Kasumi-1 (cell line): ENCODE measurements at places on chromosomes 7 and 10.

GRCh38 chr10:47104151-47104605 lies 192.9 kb downstream of the PTPN20 start:
- DNase-seq, result no peak

GRCh38 chr10:78688901-78689583 lies 379.7 kb upstream of the ZMIZ1 start:
- DNase-seq, result no peak

DNA sequence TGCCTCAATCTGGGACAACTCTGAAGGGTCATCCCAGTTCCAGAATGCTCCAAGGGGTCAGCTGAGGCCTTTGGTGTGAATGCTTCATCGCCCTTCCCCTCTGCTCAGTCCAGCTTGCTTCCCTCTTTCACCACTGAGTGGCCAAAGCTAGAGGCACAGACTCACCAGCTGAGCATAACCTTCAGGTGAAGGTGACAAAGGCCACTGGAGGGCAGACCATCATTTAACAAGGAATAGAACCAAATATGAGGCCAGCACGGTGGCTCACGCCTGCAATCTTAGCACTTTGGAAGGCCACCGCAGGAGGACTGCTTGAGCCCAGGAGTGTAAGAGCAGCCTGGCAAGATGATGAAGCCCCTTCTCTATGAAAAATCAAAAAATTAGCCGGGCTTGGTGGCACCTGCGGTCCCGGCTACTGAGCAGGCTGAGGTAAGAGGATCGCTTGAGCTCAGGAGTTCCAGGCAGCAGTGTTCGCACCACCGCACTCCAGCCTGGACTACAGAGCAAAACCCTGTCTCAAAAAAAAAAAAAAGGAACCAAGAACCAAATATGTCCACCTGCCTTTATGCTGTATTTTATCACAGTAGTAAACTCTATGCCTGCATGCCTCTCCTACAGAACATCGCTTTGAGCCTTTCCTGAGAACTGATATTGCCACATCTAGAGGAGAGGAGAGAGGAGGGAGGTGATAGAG lies 13.4 kb downstream of the PRKAG2 start:
- DNase-seq, result no peak

DNA sequence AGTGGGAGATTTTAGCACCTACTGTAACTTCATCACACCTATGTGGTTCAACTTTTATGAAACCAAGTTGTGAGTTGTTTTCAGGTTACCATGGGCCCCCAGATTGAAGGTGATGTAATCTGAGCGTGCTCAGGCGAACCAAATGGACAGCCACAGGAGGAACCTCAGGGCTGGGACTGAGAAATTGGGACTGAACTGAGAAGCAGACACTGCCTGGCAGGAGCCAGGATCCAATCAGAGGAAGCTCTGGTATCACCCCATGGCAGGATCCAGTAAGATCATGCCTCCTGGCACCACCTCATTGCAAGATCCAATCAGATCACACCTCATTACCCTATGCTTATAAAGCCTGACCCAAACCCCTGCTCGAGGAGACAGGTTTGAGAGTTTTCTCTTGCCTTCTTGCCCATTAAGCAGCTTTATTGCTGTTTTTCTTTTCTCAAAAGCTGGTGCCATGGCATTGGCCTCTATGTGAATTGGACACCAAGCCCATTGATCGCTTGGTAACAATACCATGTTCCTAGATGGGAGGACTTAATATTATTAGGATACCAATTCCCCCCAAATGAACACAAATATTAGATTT lies 43.2 kb upstream of the GDF10 start:
- no peak for DNase-seq

DNA sequence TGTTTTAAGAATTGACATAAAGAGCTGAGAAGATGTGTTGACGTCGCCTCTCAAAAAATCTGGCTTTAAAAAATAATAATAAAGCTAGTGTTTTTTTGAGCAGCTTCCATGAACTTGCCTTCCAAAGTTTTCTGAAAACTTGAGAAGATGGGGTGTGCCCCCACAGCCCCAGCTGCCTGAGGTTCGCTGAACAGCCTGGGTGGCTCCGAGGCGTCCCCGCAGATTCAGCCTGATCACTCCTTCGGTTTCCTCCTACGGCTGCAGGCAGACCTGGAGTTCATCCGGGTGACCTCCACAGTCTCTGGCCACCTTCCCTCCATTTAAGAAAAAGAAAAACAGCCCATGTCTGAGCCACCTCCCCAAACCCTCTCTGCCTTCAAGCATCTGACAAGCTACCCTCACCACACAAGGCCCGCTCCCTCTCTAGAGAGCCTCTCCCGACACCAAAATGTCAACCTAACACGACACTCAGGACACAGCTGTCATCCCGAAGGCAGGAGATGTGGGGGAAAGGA lies 177.8 kb downstream of the PTPRN2 start:
- no peak for DNase-seq

GRCh38 chr7:137439829-137440825 lies 96.6 kb upstream of the PTN start:
- DNase-seq, result no peak

DNA sequence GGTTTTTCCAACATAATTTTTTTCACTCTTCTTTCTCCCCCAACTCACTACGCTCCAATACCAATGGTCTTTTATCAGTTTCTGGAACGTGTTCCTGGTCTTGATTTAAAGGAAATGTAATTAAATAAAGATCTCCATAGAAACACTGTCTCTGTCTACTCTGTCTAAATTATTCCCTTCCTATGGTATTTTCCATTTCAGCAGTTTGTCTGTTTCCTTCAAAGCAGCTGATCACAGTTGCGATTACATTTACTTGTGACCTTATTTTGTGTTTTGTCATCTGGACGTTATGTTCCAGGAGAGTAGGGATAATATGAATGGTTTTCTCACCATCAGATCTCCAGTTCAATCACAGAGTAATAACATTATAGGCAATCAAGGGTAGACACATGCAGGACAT lies 359.2 kb downstream of the NRG3 start:
- DNase-seq, result no peak

DNA sequence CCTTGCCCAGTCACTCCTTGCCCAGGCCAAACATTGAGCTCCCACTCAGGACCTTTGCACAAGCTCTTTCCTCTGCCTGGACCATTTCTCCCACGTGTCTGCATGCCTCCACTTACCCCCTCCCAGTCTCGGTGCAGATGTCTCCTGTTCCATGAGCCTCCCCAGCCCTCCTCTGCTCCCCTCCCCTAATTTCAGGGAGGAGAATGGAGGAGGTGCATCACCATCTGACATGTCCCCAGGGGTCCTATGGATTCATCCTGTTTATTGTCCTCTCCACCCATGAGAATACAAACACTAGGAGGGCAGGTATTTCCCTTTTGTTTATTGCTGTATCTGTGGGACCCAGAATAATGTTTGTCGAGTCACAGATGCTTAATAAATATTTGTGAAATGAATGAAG lies 8.6 kb upstream of the GRID2IP start:
- DNase-seq, result no peak

GRCh38 chr7:107016312-107016711 lies 28.2 kb upstream of the PRKAR2B start:
- no peak for DNase-seq
